ENCODE measurements at places on chromosomes 2 and 18. TPM values are rescaled to one million over a fixed set of nuclear protein-coding genes. Genes with fewer than 3 reads are reported as not detected.

SGPP2 gene
- total RNA-seq = not detected

GAREM2 gene
- 1.00 TPM for total RNA-seq

RGPD8 gene
- total RNA-seq = 10.3 TPM

NCKAP5 gene
- total RNA-seq = 4.3 TPM

SP9 gene
- not detected for total RNA-seq

SCN7A gene
- not detected for total RNA-seq

ASXL3 gene
- not detected for total RNA-seq

CYTIP gene
- total RNA-seq = not detected

MALL gene
- 19.1 TPM for total RNA-seq

EPHA4 gene
- 36.0 TPM for total RNA-seq

TUBA3E gene
- not detected for total RNA-seq

VWA3B gene
- not detected for total RNA-seq

UGT1A4 gene
- total RNA-seq = not detected

REEP1 gene
- total RNA-seq = 0.34 TPM

TANC1 gene
- 62.3 TPM for total RNA-seq

FSIP2 gene
- under 0.01 TPM for total RNA-seq

COX7A2L gene
- 81.2 TPM for total RNA-seq

ZNF892 gene
- total RNA-seq = 5.2 TPM

FHOD3 gene
- 23.3 TPM for total RNA-seq

ERMN gene
- 0.34 TPM for total RNA-seq

CFLAR gene
- 40.6 TPM for total RNA-seq

SLC5A7 gene
- total RNA-seq = not detected

KIF3C gene
- total RNA-seq = 22.1 TPM

PSD4 gene
- 2.8 TPM for total RNA-seq

TCF23 gene
- not detected for total RNA-seq

Measured in melanocyte of skin (primary cell).